Psoas muscle (tissue), 8 donors: ENCODE measurements at places on chromosomes 7 and 10.

DNA sequence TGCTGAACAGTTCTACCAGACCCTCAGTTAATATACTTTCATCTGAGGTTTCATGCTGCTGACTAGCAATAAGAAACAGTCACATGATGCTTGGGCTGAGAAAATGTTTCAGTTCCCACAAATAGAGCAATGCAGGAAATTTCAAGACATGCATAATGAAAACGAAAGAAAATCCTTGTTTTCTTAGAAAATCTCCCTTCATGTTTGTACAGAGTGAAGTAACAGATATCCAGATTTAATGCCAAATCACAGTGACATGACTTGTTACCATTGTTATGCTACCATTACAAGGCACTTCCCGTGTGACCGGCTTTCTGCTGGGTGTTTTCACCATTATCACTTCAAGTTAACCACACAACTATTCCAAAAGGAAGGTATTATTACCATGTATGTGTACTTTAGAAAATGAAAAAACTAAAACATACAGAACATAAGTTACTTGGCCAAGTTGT lies 121.7 kb downstream of the DOCK4 start:
- DNase-seq, result no peak

DNA sequence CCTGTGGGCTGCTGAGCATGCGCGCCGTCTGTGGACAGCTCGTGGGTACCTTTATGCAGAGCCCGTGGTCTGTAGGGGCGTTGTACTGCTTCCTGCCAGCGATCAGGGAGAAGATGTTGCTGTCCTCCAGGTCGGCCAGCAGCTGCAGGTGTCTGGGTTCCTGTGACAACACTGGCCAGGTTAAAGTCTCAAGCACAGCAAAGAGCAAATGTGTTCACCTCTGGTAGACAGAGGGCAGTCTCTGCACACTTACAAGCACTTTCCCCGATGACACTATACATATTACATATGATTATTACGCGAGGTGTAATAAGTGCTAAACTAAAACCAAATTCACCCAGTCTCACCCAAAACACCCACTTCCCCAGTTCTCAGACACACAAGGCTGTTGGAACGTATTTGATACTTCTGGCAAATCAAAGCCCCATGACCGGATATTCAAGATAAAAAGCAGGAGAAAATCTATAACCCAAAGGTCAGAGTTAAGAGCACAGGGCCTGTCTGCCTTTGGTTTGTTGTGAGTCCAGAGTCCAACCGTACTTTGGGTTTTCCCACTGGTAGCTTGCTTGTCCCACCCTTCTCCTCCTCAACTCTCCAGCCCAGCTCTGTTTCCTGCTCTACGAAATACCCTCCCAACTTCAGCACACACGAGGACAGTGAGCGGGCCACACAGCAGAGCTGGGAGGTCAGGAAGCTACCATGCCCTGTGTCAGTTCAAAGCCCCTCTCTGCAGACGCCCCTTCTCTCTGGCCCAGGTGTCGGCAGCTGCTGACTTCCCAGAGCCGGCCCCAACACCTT lies 49.7 kb upstream of the DDC start:
- no peak for DNase-seq

DNA sequence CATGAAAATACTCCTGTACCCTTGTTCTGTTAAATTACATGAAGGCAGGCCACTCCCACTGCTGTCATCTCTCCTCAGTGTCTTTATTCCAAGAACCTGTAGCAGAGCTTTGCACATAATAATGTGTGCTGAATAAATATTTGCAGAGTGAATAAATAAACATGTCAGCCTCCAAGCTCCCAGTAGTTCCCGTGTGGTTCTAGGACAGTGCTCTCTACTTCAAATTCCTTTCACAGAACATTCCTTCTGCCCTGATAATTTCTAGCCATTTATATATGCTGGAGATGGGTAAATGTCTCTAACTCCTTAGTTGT lies 20.3 kb upstream of the HYAL4 start:
- DNase-seq, result no peak

DNA sequence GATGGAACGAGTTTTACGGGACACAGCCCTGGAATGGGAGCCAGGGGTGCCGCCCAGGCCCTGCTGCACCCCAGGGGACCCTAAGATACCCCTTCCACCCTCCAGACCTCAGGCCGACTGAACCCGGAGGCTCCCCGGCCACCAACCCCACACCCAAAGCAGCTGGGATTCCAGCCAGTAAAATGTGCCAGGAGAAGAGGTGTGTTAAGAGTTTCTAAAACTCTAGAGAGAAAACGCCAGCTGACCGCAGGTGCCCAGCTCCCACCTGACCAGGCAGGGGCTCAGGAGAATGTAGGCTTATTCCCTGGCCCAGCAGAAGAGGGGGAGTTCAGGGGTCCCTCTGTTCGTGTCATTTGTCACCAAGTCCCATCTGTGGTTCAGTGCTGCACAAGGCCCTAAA lies 17.5 kb downstream of the NUDT1 start:
- DNase-seq, result no peak

GRCh38 chr10:110372656-110373055 lies 67.9 kb upstream of the SMNDC1 start:
- no peak for DNase-seq

GRCh38 chr10:28734938-28735759 lies 57.8 kb downstream of the BAMBI start:
- no peak for DNase-seq

GRCh38 chr10:59387951-59388670 lies 25.8 kb upstream of the FAM13C start:
- no peak for DNase-seq

GRCh38 chr10:29377333-29377961 lies 88.6 kb downstream of the LYZL1 start:
- DNase-seq, result no peak

DNA sequence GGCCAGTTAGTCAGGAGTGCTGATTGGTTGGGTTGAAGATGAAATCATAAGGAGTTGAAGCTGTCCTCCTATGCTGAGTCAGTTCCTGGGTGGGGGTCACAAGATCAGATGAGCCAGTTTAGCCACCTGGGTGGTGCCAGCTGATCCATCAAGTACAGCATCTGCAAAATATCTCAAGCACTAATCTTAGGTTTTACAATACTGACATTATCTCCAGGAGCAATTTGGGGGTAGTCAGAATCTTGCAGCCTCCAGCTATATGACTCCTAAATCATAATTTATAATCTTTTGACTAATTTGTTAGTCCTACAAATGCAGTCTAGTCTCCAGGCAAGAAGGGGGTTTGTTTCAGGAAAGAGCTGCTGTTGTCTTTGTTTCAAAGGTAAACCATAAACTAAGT lies 184.1 kb upstream of the STK17A start:
- no peak for DNase-seq

DNA sequence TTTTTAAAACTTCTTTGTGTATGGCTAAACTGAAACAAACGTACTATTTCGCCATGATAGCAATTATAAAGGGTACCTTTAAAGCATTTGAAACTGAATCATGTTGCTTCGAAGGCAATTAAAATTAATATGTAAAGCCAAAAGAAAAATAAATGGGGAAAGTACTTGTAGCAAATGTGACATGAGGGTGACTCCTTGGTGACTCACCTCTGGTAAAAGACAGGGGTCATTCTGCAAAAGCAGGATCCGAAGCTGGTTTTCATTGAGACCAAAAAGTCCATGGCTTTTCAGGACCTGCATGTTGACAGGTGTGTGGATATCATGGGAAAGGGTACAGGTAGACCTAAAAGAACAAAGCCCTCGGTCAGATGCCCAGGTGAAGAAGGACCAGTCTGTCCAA lies 1.5 kb downstream of the ZC3HAV1L start:
- DNase-seq, result no peak

DNA sequence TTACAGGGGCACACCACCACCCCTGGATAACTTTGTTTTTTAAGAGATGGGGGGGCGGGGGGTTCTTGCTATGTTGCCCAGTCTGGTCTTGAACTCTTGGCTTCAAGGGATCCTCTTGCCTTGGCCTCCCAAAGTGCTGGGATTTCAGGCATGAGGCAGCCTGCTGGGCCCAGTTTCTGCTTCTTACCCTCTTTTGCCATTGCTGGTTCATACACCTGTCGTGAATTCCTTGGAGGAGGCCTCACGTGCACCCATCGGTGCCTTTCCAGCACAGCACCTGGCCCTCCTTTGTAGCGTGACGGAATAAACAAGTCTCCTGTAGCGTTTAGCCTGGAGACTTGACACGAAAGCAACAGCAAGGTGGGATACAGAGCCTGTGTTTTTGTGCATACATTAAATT lies 75.5 kb downstream of the CARD11 start:
- no peak for DNase-seq

DNA sequence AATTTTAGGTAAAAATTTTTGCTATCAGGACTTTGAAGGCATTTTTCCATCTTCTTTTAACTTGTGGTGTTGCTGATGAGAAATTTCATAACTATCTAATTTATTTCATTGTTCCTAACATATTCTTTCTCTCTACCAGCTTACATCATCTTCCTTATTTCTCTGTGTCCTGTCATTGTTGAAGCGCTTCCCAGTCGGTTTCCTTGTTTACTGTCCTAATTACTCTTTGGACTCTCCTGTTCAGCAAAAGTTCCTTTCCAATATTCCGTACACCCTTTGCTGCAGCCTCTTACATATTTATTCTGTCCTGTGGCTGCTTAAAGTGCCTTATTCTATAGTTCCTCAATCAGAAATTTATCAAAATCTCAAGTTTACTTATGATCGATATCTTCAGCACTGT lies 609.0 kb upstream of the FZD8 start:
- no peak for DNase-seq

DNA sequence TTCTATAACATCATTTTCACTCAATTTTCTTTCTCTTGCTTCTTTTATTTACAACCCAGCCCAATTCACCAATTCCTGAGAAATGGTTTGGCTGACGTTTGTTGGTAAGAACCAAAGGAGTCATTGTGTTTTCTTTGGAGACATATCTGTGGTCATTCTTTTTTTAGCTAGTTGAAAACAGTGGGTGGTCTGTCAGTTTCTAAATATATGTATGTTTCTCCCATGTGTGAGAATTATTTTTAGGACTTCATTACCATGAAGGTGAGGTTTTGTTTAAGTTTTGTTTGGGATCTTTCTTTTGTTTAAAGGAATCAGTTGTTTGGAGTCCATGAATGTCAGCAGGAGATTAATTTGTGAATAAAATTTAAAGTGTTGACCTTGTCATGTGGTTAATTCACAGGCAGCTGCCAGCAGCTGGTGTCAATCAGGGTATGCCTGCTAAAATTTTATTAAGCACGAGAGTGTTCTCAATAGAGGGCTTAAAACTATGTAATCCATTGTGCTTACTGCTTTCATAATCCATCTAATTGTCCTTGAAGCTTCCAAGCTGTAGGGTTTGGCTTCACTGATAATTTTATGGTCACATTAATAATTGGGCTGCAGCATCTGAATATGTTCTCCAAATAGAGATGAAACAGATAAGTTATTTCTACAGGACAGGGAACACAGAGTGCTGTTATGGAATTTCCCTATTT lies 38.7 kb downstream of the INSYN2A start:
- no peak for DNase-seq

- no peak for DNase-seq
Measured at GRCh38 chr7:78111386-78111785, 312.8 kb downstream of the PHTF2 start.

- no peak for DNase-seq
Measured at GRCh38 chr10:6465437-6465836, 114.6 kb downstream of the PRKCQ start.

DNA sequence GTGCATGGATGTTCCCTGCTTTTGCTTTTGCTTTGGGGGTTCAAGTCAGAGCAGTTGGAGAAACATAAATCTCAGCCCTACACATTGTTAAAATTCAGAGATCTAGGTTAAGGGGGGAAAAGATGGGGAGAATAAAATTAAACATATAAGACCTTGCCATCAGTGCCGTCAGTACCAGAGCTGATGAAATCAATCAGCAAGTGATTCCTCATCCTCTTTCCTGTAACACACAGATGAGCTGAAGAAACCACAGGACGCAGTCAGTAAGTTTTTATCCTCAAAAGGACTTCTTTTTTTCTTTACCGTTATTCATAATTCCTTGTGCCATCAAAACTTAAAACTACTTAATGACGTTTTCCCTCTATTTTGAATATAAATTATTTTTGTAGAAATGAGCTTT lies 5.9 kb downstream of the HECW1 start:
- DNase-seq, result no peak

DNA sequence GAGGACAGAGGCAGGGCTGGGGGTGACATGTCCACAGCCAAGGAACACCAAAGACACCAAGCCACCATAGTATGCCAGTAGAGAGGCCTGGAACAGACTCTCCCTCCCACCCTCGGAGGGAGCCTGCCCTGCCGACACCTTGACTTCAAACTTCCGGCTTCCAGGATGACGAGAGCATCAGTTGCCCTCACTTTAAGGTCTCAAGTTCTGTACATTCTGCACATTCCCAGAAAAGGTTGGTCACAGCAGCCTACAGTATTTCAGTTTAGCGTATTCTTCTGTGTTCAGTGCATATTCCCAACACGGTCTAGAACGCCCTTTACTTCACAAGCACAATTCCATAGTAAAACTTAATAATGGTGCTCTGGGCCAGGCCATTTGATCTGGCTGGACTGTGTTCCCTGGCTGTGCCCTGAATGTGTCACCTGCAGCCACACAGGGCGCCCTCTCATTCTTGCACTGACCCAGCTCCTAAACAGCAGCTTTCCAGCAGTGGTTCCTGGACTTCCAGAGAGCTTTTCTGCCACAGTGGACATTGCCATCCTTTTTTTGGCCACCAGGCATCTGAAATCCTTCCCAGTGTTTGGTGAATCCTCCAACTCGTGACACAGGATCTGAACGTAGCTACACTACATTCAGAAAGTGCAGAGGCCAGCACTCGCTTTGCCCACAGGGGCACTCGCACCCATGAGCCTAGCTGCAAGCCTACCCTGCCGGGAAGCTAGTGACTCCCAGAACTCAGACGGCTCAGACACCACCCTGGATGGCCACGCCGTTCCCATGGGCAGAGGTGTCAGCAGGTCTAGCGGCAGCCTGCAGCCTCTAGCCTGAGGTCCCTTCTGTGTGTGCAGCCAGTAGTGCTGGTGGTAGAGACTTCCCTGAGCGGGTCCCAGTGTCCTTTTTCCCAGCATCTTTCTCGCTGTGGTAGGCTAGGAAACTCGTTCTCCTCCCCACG lies 36.4 kb upstream of the INSIG1 start:
- DNase-seq, result no peak

- DNase-seq, result no peak
Measured at GRCh38 chr7:18212758-18213157, 185.1 kb upstream of the PRPS1L1 start.

- DNase-seq, result no peak
Measured at GRCh38 chr10:76451911-76452310, 1020.5 kb downstream of the LRMDA start.

DNA sequence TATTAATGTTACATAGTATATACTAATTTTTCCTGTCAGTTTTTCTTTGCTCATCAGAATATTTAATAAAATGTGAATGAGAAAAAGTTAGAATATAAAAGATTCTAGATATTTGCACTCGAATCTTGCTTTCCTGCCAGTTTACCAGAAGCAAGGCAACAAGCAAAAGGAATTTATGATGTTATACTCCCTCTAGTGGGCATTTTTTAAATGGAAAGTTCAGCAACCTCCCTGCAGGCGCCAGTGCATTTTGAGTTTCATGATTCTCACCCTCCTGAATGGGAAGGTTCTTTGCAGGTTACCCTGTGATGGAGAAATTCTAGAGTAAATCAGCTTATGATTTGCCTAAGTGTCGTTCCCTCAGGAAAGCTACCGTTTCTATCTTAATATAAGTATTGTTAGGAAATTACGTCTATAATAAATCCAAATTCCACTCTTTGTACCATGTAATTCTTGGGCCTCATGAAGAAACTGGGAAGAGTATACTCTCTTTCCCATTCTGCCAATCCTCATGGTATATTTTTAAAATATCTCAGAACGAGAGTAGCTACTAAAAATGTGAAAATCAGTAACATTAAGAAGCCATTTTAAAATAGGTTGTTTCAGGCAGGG lies 350.0 kb downstream of the CRPPA start:
- no peak for DNase-seq
